Activated CD4-positive, alpha-beta T cell treated with anti-CD3 and anti-CD28 coated beads for 24 hours (primary cell): ENCODE measurements at places on chromosomes 3 and 15.

DNA sequence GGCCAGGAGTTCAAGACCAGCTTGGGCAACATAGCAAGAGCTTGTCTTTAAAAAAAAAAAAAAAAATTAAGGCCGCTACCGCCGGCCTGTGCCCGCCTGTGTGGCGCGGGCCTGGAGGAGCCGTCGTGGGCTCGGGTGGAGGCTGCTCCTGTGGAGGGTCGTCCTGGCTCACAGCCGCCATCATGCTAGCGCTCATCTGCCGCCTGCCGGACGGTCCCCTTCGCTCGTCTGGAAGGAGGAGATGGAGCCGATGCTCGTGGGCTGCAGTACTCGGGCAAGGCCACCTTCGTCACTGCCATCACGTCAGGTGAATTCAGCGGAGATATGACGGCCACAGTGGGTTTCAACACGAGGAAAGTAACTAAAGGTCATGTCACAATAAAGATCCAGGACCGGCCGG lies 37.4 kb downstream of the TFRC start:
- DNase-seq = no peak

- no peak for DNase-seq
Observed at GRCh38 chr3:111366515-111366914, 175.5 kb upstream of the CD96 start.

DNA sequence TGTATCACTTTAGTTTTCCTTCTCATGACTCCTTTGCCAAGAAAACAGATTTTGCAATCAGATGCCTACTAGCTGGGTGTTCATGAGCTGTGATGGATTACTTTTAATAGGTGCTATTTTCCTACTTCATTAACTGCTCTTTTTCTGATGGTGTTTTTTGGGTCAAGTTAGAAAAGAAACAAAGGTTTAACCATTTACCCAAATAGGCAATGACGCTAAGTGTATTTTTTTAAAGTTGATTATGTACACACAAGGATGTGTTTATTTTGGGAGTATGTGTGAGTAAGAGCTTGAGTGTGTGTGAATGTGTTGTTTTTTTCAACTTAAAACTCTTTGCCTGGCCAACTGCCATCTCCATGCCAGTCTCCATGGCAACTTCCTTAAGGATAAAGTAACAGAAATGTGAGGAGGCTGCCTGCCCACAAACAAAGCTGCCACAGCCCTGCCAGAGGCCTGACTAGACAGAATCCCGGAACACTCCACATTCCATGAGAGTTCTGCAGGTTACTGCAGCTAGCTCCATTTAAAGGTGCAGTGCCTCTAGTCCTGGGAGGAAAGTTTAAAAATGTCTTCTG lies 215.6 kb upstream of the RBMS3 start:
- no peak for DNase-seq

- DNase-seq = no peak
Observed at GRCh38 chr3:31503456-31503855, 29.3 kb upstream of the STT3B start.

DNA sequence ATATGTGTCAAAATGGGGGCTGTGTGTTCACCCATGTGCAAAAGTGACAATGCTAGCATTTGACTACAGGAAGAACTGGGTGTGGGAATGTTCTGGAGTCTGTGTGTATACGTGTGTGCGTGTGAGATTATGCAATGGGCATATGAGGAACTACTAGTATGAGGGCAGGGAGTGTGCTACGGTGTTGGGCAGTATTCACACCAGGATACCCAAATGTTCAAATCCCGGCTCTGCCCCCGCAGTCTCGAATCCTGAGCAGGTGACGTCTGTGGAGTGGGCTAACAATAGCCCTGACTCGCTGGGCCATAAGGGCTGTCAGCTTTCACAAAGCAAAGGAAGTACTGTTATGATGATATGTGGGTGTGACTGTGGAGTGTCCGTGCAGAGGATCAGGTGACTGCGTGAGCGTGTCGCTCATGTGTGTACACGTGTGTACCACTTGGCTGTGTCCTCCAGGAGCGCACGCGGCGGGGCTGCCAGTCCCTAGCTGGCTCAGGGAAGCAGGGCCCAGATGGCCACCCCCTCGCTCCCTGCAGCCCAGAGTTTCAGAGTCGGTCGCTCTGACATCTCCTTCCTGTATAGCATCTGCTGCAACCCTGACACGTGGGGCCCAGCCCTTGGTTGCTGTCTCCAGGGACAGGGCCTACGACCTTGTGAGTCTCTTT lies 27.2 kb downstream of the IQSEC1 start:
- DNase-seq = no peak

DNA sequence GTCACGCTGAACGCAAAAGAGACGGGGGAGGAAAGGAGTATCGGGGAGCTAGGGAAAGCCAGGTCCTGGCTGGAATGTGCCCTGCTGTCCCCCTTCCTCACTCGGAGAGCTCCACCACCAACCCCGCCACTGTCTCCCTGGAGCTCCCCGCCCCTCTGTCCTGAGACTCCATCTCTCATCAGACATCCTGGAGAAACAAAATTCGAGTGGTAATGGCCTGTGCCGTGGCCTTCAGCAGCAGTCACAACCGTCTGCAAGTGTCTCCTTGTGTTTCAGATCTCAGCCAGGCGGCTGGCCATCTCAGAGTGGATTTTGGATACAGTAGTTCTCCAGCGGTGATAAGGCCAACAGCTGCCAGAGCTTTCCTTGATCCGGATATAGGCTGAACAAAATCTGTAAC lies 76.9 kb downstream of the OCA2 start:
- no peak for DNase-seq
